A549 treated with Mapracorat at 1 μM for 4 hours (cell line): ENCODE measurements at places on chromosomes 4 and X. TPM values are rescaled to one million over a fixed set of nuclear protein-coding genes. Genes with fewer than 3 reads are reported as not detected.

Gene F9
- not detected in 5 replicates for total RNA-seq

Gene MAML3
- 12.8 to 15.7 TPM (median 13.6 TPM) in 5 replicates for total RNA-seq

Gene IL2
- total RNA-seq, result not detected in 5 replicates

Gene GPR34
- 0.11 TPM in 1 of 5 replicates, not detected in the others for total RNA-seq

Gene IGSF1
- total RNA-seq, result 0.21 to 1.0 TPM (median 0.29 TPM) in 5 replicates

Gene EFHC2
- total RNA-seq, result 0.16 to 0.26 TPM (median 0.21 TPM) in 5 replicates

Gene PCDH18
- not detected in 5 replicates for total RNA-seq

Gene LARP1B
- 11.9 to 16.4 TPM (median 13.3 TPM) in 5 replicates for total RNA-seq
